ENCODE measurements at places on chromosomes 5 and 9.

- peak; percentile 59 for DNase-seq
These were observed 95.8 kb upstream of the ANKRD55 start for GRCh38 chr5:56328753-56329560.

DNA sequence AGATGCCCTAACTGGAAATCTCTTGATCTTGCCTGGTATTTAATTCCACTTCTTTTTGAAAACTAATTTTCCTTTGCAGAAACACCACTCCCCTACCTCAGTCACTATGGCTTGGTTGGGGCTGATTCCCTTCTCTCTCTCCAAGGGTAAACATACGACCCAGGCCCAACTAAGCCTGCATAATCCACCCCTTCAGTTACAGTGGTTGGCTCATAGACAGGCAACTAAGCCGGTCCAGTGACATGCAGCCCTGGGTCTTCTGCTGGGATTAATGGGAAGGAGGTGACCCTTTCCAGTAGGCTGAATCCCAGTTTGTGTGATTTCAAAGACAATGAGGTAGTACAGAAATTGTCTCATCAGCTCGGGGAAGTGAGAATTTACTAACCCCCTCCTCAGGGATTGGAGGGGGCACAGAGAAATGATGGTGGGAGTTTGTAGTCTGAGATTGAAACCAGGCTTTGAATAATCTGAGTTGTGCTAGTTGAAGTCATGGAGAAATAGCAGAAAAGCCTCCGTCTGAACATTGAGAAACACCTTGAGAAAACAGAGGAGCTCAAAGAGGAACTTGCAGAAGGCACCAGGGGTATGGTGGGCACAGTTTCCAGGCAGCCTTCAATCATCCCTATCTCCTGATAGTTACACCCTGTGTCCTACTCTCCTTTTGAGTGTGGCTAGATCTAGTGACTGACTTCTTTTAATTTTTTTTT is 148.9 kb downstream of the GCNT1 start:
- DNase-seq: no peak

DNA sequence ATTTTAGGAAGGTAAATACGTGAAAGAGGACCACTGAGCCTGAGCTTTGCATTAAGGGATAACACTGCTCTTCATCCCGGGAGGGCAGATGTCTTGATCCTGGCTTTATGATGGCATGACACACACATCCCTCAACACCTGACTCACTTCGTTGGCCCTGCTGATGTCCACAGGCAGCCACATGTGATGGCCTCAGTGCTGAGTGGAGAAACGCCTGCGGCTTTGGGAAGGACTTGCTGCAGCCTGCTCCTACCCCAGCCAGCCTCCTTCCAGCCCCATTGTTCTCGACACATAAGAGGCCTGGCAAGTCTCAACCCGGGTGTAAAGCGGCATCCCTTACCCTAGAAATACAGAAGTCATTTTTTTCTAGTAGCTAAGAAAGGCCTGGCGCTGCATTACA is 169.0 kb downstream of the SYK start:
- DNase-seq: no peak

GRCh38 chr5:167639766-167640165 is 651.7 kb upstream of the WWC1 start:
- DNase-seq: no peak

DNA sequence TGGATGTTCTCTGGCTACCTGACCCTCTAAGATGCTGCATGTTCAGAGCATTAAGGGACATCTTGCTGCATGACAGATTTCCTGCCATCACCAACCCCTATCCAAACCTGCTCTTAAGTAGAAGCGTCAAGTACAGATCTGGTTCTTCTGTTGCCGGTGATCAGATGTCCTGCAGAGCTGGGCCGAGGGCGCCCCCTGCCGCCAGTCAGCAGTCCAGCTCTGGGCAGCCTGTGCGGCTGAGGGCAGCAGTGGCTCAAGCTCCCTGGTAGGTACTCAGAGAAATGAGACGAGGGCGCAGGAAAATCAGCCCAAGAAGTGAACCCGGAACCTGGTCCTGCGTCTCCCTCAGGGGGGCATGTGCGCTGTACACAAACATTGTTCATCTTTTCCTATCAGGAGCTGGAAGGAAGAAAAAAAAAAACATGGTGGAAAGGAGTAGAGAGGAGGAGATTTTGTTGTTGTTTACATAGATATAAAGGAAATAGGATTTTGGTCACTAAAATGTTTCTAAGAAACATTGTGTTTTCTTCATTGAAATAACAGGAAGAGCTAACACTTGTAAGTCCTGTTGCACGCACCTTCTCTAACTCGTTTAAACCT is 95.8 kb downstream of the CFAP90 start:
- DNase-seq: peak; percentile 79

GRCh38 chr9:70407081-70407503 is 7.4 kb downstream of the KLF9 start:
- DNase-seq: no peak

DNA sequence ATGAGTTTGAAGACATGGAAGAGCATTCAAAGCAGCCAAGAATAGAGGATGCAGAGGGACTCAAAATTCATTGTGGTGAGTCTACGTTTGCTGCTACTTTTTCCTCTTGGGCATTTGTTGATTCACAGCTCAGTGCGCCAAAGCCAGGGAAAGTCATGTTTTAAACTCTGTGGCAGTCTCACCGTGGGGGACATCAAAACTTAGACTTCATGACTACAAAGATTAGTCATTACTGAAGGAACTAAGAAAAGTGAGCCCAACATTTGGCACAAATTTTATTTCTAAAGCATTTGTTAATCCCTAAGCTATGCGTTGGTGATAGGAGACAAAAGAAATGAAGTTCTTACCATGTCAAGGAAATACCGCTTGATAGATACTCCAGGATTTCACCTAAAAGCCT is 73.7 kb upstream of the MTAP start:
- no peak for DNase-seq

DNA sequence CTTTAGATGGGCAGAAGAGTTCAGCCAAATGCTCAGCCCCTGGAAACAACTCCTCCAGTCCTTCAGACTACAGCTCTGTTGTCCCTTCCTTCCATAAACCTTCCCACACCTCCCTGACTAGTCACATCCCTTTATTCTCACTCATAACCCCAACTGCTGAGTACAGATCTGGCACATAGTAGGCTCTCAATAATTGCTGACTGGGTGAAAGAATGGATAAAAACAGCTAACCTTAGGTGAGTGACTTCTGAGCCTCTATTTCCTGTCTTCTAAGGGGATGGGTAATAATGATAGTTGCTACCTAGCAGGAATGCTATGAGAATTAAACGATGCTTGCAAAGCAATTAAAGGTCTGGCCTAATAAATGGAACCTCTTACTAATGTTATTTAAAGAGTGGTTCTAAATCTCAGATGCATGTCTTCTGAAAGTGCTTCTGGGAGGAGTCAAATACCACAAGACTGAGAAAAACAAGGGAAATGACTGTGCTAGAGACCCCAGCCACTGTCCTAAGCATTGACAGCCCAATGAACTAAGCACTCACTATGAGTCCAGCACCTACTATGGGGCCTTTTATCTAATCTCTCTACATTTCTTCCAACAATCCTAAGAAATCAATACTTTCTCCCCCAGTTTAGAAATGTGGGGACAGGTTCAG is 2.5 kb upstream of the NR6A1 start:
- no peak for DNase-seq

DNA sequence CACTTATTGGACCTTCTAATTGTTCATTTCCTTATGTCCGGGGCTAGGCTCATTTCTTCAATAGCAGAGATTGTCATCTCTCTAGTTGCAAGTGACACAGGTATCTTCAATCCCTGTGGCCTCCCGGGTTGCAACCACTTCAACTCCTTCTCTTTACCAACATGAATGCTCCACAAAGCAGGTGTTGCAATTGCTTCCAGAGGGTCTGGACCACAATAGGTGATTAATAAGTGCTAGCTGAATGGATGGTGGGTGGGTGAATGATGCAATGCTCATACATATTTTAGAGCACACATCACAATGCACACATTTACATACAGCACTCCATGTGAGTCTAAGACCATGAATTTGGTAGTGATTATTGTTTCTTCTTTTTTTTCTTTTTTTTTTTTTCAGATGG is 2.6 kb downstream of the CEMIP2 start:
- no peak for DNase-seq

GRCh38 chr9:28293369-28294090 is 720.2 kb upstream of the C9orf72 start:
- no peak for DNase-seq

DNA sequence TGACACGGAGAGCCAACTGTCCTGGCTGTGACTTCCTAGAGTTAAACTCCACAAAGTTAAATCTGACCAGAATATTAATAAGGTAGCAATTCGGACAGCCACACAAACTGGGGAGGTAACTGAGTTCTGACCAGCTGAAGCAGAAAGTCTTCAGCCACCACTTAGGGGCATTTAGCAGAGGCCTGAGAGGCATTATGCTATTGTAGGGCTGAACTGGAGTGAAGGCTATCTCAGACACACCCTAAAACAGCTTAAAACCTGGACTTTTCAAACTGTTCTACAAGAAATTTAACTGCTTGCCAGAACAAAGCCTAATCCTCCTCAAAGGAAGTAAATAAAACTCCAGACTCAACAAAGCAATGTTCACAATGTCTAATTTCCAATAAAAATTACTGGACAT is 32.4 kb downstream of the RANBP6 start:
- DNase-seq: no peak
